Activated naive CD4-positive, alpha-beta T cell treated with anti-CD3 and anti-CD28 coated beads, Interleukin-2, amount 50 U/mL, for 16 hours (primary cell): ENCODE measurements at places on chromosomes 16 and 17.

DNA sequence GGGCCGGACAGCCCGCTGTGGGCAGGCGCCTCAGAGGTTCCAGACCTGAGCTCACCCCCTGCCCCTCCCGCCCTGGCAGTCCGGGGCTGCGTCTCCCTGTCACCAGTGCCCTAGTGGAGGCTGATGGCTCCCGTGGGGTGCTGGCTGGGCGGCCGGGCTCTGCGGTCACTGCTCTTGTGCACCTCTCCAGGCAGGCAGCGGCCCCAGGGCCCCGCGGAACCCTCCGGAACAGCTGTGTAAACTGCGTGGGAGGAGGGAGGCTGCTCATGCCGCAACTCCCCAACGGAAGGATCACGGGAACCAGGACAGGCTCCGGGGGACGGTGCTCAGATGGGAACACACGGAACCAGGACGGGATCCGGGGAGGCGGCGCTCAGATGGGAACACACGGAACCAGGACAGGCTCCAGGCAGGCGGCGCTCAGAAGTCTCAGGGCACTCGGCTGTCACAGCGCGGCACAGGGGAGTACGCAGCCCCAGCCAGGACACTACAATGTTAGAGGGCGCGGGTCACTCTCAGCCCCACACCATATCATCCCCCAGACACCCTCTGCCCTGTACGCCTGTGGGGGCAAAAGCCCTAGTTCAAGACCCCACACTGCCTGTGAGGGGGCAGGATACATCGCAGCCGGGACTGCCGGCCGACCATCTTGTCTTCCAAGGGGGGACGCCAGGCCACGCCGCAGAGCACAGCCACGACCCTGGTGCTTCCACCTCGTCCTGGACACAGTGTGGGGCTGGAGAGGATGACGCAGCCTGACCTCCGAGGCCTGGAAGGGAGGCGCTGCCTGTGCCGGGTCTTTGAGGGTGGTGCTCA lies 74.0 kb upstream of the GNG13 start:
- DNase-seq = no peak

DNA sequence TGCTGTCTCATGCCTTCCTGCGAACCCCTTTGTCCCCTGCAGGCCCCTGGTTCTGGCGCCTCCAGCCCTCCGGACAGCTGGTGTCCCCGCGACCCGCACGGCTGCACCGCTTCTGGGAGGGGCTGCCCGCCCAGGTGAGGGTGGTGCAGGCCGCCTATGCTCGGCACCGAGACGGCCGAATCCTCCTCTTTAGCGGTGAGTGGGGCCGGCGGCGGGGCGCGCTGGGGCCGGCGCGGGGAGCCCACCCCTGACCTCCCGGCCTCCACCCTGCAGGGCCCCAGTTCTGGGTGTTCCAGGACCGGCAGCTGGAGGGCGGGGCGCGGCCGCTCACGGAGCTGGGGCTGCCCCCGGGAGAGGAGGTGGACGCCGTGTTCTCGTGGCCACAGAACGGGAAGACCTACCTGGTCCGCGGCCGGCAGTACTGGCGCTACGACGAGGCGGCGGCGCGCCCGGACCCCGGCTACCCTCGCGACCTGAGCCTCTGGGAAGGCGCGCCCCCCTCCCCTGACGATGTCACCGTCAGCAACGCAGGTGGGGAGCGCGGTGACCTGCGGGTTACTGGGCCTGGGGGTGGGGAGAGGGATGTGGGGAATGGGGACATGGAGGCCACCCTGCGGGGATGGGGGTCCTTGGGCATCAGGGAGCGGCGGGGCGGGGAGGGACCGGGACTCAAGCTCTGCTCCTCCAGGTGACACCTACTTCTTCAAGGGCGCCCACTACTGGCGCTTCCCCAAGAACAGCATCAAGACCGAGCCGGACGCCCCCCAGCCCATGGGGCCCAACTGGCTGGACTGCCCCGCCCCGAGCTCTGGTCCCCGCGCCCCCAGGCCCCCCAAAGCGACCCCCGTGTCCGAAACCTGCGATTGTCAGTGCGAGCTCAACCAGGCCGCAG lies 7.1 kb upstream of the IL32 start:
- peak; percentile 56 for DNase-seq

DNA sequence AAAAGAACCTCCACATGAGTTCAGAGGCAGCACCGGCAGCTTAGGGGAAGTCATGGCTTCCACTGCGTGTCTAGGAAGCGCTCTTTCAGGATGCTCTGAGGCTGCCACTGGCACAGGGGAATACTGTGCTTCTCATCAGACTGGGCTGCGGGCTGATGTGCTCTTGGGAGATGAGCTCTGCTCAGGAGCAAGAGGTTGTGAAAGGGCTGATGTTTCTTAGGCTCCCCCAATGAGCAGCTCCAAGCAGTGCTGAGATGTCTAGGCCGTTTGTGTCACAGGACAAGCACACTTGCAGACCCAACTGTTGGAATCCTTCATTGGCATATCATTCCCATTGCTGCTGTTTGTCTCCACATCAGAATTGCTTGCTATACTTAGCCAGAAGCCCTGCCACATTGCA lies 3.6 kb downstream of the SP2 start:
- DNase-seq = no peak

GRCh38 chr17:18300725-18301480 lies 13.9 kb downstream of the TOP3A start:
- DNase-seq = no peak

DNA sequence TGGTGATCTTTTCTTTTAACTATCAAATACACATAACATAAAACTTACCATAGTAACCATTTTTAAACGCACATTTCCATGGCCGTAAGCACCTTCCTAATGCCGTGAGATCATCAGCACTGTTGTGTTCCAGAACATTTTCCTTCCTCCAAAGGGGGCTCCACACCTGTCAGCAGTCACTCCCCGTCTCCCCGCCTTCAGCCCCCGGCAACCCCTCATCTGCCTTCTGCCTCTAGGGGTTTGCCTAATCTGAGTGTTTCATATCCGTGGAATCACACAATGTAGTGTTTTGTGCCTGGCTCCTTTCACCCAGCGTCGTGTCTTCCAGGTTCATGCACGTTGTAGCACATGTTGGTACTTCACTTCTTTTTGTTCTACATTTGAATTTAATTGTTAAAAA lies 350.1 kb upstream of the TNRC6C start:
- no peak for DNase-seq

DNA sequence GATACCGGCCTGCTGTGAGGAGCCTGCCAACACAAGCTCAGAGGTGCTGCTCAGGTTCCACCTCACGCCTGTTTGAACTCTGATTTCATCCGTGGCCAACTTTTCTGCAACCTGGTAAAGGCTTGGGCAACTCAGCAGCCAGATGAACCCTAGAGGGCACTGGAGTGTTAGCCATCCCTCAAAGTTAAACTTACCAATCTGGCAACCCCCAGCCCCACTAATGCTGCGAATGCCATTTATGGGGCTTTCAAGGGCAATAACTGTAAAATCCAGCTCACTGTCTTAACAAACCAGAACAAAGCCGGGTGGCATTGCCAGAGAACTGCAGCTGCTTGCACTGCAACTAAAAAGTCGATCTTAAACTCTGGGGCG lies 105.5 kb downstream of the AXIN2 start:
- peak; percentile 17 for DNase-seq

DNA sequence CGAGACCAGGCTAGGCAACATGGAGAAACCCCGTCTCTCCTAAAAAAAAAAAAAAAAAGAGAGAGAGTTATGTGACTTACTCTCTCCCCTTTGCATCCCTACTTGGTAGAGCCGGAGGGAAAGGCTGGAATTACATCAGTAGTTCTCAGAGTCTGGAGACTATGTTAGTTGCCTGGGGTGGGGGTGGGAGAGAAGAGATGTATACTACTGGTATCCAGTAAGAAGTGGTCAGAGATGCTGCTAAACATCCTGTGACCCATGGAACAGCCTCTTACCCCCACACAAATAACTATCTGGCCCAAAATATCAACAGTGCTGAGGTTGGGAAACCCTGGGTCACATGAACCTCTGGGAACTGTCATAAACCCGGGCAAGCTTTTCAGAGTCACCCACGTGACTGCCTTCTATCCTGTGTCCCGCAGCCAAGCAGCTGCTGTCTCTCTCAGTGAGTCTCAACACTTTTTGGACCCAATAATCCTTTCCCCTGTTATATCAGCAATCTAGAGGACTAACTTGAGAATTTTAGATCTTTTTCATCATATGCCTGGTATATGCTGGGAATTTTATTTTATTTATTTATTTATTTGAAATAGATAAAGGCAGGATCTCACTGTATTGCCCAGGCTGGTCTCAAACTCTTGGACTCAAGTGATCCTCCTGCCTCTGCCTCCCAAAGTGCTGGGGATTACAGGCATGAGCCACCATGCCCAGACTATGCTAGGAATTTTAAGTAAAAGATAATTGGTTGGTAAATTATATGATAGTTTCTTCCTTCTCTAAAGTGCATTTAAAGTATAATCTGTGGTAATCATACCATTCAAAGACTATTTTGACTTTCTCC lies 8.7 kb downstream of the EIF1 start:
- DNase-seq = no peak

- no peak for DNase-seq
Measured at GRCh38 chr17:77322514-77323412, 182.0 kb downstream of the SEC14L1 start.

DNA sequence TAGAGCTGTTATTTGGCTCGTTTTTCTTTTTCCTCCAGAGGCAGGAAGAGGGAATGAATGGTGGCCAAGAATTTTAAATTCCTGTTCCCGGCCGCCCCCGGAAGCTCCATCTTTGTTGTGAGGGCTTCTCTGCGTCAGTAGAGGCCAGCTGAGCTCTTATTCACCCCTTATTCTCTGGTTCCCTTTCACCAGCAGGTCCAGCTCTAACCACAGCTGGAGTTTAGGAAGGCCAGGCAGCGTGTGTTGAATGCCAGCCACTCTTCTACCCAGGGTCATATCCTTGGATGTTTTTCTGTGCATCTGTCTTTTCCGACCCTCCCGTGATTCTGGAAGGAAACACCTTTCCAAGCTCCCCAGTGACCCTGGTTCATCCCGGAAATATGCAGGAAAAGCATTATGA lies 570.5 kb downstream of the WWOX start:
- DNase-seq = no peak

- DNase-seq = no peak
Measured at GRCh38 chr17:46742565-46743270, 75.8 kb downstream of the WNT3 start.

- DNase-seq = no peak
Measured at GRCh38 chr16:57224651-57225335, 20.3 kb upstream of the ARL2BP start.

DNA sequence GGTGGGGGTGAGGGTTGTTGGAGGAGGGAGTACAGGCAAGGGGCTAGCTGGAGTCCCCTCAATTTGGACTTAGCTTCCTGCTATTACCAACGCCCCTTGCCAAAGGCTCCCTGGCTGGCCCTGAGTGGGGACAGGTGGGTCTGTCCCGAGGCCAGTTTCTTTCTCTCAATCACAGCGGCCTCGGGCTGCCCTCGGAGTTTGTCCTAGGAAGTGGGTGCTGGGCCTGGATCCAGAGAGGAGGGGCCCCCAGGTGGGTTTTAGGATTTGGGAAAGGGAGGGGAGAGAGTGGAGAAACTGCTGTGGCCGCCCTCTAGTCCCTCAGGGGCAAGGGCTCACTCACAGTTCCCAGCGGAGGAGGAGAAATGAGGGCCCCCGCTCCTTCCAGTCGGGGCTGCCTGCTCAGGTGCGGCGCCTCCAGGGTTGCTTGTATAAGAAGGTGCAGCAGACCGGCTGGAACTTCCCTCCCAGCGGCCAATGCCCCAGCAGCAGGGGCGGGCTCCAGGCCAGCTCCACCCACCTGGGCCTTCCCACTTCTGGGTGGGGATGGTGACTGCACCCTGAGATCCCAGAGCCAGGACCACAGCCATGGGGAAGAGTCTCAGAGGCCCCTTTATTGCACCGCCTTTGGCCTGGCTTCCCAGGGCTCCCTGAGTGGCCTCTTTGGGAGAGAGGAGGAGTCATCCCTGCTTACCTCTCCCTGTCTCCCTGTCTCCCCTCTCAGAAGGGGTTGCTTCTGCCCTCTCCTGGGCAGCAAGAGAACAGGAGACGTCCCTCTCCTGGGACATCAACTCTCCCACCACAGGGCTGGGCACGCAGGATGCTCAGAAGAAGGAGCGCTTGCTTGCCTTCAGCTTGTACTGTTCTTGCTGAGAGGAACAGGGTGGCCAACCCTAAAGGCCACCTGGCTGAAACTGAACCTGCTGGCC lies 112.0 kb upstream of the SMURF2 start:
- DNase-seq = no peak

DNA sequence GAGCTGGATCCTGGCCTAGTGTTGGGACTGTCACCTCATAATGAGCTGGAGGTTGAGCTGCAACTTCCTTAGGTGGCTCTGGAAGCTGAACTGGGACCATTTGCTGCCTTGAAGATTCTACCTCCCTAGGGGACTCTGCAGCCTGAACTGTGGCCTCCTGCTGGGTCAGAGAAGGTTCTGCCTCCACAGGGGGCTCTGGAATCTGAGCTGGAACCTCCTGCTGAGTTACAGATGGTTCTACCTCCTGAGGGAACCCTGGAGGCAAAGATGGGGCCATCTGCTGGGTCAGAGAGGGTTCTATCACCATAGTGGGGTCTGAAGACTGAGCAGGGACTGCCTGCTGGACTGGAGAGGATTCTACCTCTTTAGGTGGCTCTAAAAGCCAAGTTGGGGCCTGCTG lies 46.6 kb upstream of the NF1 start:
- DNase-seq = no peak

- DNase-seq = peak; percentile 41
Measured at GRCh38 chr16:1645914-1646525, 32.1 kb upstream of the JPT2 start.

GRCh38 chr17:50452630-50453300 lies 15.9 kb downstream of the CHAD start:
- no peak for DNase-seq
